ENCODE measurements at places on chromosomes 16 and 17.

DNA sequence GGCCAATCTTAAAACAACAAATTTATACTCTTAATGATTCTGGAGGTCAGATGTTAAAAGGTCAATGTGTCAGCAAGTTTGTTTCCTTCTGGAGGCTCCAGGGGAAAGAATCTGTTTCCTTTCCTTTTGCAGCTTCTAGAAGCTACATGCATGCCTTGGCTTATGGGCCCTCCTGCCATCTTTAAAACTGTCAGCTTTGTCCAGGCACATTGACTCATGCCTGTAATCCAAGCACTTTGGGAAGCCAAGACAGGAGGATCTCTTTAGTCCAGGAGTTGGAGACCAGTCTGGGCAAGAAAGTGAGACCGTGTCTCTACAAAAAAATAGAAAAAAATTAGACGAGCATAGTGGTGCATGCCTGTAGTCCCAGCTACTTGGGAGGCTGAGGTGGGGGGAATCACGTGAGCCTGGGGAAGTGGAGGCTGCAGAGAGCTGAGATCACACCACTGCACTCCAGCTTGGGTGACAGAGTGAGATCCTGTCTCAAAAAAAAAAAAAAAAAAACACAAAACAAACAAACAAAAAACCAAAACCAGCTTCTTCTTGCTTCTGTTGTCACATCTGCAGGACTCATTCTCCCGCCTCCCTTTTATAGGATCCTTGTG lies 58.3 kb downstream of the NOS2 start:
- no peak for DNase-seq

GRCh38 chr17:34126496-34126895 lies 128.6 kb upstream of the CCL2 start:
- DNase-seq: no peak

DNA sequence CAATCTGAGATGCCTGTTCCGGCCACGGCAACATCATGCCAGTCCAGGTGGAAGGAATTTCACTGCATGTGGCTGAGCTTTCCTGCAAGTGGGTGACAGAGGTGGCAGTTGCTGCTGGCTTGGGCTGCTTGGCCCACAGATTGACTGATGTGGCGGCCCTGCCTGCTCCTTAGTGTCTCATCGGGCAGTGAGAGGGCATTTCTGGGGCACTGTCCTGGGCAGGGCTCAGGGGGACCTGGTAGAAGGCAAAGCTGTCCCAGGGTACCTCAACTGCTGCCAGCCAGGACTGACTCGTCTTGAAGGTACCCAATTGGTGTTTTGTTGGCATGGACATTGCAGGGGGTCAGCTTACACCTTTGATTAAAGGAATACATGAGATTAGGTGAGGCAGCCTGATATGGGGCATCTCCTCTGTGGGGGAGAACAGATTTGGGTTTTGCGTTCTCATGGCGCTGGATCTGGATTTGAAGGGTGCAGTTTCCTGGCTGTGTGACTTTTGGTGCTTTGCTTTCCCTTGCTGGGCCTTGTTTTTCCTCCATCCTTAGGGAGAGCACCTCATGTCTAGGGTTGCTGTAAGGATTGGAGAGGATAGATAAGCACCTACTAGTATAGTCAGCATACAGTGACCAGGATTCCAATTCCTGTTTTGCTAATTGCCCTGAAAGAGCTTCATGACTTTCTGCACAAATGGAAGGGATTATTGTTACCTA lies 5.4 kb downstream of the CMIP start:
- DNase-seq: no peak

DNA sequence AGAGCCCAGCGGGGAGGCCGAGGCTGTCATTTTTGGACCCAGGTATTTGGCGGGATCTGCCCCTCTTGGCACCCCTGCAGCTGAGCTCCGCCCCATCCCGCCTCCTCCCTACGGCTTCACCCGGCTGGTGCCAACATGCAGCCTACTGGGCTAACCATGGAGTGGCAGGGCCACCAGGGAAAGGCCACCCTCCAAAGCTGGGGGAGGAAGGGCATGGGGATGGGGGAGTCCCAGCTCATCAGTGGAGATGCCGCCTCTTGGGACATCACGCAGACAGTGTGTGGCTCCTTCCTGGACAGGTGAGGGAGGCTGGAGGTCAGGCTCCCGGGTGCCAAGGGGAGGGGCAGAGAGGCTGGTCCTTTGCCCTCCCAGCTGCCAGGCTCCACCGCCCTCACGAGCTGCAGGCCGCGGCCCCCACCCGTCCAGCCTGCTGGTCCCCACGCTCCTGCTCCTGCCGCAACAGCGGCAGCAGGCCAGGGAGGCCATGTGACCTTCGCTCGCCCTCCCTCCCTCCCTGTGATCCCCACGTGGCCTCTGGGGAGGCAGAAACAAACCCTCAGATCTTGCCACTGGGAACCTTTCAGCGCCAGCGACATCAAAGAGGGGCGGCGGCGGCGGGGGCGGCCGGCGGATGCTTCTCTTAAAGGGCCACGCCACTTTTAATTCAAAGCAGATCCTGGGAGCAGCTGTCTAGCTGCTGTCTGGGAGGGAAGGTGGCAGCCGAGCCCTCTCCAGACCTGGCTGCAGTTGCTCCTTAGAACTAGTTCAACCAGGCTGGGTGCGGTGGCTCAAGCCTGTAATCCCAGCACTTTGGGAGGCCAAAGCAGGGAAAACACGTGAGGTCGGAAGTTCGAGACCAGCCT lies 6.8 kb upstream of the NOTUM start:
- DNase-seq: no peak

- DNase-seq: no peak
Measured at GRCh38 chr17:75634754-75635609, 1.7 kb downstream of the SMIM5 start.

DNA sequence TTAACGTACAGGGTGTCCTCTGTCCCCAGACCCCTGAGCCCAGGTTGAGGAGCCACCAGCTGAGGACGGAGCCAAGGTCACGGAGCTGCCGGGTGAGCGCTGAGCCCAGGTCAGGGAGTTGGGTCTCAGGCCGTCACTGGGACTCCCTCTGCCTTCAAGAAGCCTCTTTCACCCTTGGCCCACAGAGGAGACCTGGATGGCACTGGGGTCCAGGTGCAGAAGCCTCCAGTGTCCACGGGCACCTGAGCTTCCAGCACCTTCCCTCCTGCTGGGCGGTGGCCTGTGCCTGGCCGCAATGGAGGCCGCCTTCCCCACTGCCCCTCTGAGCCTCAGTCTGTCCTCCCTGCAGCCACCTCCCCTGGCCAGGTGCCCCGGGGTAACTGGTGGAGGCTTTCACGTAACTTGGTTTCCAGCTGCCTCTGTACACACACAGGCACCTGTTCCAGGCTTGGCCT lies 31.6 kb upstream of the CDH15 start:
- no peak for DNase-seq

DNA sequence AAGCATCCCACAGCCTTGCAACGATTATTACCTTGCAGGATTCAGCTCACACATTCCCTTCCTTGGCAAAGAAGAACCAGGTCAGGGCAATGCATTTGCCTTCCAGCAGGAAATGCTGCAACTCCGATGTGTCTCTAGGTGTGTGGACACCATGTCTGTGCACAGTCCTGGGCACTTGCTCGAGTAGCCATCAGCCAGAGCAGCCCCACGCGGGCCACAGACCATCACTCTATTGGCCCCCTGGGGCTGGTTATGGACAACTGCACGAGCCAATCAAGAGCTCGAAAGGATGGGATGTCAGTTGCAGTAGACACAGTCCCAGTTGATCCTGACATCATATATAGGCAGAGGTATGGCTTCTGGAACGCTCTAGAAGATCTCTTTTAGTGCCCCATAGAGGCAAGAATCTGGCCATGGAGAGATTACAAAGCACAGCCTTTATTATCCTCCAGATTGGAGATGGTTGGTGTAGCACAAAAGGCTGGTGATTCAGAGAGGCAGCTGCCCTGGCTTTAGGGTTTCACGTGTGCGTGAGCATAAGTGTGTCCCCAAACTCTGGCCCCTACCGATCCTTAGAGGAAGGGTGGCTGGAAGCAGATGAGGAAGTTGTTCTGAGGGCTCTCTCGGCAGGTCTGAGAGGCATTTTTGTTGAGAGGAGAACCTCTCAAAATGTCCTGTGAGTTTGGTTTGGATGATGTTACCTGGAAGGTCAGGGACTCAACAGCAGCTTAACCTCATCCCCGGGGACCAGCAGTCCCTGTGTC lies 403.8 kb downstream of the SEC14L1 start:
- no peak for DNase-seq

- DNase-seq: no peak
Measured at GRCh38 chr16:85446951-85447692, 166.0 kb upstream of the GSE1 start.

- no peak for DNase-seq
Measured at GRCh38 chr16:49593424-49594040, 219.9 kb downstream of the C16orf78 start.

DNA sequence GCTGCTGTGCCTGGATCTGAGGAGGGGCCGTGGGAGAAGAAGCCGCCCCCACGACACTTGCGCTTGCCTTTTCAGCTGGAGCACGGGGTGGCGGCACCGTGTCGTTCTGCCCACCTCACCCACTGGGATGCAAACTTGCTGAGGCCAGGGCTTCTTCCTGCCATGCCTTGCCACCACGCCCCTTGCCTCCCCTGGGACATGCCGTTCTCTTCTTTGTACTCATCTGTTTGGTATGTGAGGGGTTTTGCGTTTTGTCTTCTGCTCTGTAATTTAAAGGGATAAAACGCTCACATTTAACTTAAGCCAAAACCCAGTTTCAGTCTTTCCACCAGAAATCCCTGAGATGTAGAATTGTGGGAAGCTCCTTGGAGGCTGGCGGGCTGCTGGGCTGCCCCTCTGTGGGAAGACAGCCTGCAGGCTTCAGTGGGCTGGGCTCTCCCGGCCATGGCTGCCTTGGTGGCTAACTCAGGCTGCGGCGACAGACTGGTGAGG lies 180.2 kb downstream of the RPTOR start:
- no peak for DNase-seq

DNA sequence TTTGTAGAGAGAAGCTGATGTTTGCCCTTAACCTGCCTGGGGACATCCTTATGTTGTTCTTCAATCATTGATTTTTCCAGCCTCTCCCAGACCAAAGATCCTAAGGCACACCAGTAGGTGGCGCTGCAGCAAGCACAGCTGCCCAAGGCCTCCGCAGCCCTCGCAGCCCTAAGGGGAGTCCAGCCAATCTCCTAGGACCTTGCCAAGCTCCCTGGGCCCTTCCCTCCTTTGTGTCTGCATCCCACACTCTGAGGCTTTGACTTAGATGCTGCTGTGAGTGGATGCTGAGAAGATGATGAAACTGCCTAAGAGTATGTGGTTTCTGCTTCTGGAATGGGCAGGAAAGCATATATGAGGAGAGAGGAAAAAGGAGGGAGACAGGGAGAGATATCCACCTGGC lies 47.1 kb downstream of the SPACA3 start:
- no peak for DNase-seq

DNA sequence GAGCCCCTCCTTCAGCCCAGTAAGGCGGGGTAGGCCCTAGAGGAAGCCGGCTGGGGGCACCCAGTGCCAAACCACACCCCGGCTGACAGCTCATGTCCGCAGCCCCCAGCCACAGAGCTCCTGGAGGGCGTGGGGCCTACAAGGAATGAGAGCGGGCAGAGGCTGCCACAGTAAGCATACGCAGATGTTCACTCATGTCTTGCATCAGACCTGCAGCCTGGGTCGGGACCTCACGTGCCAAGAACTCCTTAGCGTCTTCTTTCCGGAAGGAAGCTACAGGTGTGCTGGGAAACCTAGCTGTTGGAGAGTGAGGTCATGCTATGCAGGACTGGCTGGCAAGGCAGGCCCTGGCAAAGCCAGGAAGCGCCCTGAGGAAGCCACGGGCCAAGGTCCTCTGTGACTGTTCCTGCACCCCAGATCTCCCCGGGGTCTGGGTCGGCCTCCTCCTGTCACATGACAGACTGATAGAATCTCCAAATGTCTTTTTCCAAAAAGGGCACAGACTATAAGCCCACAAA lies 1.6 kb downstream of the ZNF598 start:
- DNase-seq: no peak

- DNase-seq: no peak
Measured at GRCh38 chr17:82314012-82314726, 3.2 kb downstream of the CD7 start.

DNA sequence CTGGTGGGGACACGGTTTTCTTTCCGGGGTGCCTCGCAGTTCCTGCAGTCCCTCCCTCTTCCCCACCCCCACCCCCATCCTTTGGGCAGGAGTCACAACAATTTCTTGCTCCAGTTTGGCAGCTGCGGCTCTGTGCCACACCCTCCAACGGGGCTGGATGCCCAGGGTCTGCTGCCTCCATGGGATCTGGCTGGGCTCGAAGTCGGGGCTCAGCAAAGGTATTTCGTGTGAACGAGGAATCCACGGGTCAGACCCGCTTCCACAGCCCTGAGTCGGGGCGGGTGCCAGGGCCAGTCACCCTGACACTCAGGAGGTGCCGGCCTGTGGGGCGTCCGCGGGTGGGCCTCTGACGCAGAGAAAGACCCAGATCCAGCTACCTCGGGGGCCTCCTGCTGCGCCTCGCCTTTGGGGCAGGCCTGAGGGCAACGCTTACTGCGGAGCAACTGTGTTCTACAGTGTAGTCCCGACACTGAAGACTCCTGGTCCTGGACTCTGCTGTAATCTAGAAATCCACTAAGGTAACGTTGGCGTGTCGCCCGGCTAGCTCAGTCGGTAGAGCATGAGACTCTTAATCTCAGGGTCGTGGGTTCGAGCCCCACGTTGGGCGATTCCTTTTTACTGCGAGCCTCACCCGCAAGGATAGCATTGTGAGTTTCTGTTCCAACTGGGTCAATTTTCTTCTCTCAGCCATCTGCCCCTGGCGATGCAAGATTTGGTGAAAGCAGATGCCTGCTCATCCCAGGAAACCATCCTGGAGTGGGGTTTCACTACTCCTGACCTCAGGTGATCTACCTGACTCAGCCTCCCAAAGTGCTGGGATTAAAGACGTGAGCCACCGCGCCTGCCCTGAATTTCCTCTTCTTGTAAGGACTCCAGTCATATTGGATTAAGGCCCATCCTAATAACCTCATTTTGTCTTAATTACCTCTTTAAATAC lies 12.6 kb upstream of the OR1F1 start:
- DNase-seq: no peak

DNA sequence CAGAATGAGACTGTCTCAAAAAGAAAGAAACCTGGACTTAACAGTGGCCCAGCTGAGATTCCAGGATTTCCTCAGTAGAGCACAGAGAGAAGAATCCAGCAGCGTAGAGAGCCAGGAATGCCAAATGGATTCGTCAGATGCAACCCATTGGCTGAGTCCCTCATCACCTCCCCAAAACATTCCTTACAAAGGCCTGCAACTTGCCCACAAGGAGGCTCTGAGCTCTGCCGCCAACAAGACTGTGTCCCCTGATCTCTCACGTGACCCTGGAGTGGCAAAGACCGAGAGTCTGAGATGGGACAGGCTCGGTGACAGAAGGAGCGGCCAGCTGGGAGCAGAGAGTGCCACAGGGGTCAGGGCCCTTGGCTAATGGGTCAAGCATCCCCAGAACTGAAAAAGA lies 6.9 kb upstream of the CHMP6 start:
- DNase-seq: no peak

GRCh38 chr16:25875956-25876598 lies 184.3 kb downstream of the HS3ST4 start:
- no peak for DNase-seq

Data from omental fat pad (tissue), 4 donors.